ENCODE measurements at places on chromosomes 12 and 14.

DNA sequence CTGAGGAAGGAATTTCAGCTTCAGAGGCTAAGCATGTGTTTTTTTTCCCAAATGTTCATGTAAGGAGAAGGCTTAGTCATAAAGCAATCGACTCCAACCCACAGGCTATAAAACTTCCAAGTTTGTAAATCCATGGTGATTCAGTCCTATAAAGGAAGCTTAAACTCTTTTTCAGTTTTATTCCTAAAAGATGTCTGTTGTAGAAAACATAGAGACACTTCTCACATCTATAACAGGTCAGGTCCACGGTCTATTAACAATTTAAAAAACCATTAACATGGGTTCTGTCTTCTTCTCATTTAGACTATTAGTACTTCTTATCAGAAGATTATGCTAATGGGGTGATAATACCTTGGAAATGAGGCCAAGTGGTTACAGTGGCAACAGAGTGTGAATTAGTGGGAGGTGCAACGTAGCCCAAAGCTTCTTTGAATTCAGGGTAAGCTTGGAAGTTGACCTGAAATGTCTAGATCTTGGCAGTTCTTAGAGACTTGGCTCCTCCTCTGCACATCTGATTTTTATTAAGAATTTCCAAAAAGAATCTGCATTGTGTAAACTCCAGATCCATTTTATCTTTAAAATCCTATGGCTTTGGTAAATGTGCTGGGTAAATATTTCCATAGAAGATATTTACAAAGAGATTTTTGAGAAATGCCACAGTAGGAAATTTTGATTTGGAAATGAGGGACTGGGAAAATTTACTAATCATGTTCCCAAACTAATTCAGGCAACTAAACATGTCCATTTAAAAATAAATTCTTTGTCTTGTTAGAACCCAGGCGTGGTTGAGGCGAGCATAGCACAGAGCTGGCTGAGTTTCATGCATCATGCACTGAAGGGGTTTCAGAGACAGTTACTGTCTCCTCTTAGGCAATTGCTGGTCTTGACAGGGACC lies 86.4 kb downstream of the EML1 start:
- no peak for DNase-seq

GRCh38 chr14:68405961-68406360 lies 386.9 kb downstream of the ZFP36L1 start:
- no peak for DNase-seq

DNA sequence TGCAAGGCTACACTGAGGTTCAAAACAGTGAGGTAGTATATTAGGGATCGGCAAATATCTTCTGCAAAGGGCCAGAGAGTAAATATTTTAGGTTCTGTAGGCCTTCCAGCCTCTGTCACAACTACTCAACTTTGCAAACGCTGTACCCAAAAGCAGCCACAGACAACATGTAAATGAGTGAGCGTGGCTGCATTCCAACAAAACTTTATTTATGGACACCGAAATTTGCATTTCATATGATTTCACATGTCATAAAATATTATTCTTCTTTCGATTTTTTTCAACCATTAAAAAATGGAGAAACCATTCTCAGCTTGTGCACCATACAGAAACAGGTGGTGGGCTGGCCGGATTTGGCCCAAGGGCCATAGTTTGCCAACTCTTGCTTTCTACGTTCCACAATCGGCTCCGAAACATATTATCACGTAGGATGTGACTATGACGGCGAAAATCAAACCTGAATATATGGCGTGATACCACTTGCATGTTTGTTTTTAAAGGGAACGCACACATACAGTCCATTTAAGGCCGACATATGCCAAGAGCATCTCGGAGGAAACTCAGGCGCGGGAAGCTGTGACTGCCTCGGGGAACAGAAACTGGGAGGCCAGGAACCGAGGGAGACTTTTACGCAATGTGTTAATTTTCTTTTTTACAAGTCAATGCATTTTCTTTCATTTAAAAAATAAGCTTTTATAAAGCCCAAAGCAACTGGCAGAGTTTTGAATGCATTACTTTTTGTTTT lies 7.1 kb downstream of the NCOR2 start:
- DNase-seq = no peak

DNA sequence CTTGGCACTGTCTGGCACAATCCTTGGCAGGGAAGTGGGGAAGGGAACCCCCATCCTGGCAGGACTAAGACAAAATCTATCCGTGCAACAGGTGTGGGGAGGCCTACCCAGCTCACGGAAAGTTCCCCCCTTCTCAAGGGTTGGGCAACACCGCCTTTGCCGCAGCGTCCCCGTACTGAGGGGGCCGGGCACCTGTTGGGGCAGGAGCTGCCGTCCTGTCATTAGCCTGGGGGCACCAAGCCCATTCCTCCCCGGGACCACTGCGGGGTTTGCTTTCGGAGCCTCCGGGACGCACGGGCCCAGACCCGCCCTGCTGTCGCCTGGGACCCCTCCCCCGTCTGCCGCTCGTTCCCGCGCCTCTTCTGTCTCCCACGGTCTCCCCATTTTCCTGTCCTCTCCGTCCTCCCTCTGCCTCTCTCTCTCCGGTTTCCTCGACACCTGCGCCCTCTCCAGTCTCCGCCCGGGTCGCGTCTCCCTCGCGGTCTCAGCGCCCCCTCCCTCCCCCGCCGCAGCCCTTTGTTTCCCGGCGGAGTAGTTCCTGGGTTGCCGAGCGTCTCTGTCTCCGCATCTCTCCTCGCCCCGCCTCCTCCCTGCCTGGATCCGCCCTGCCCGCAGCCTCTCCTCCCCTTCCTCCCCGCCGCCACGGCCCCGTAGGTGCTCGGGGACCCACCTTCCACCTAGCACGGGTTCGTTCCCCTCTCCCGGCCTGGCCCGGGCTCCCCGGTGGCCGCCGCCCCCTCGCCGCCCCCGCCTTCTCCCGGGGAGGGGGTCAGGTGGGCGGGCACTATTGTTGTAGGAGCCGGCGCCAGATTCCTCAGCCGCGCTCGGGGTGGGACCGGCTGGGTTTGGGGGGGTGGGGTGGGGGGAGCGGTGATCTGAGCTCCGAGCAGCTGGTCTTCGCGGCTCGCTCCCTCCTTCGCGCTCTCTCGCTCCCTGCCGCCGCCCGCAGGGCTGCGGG lies at the start of gene CACNB3:
CACNB3 (plus strand) TSS at position 624 of the 958 bp plus-strand sequence. CDS start 434 bp downstream, outside the sequence.
- DNase-seq = peak; percentile 77

- DNase-seq = no peak
Observed at GRCh38 chr12:93010461-93010860, 81.4 kb upstream of the EEA1 start.

- DNase-seq = no peak
Observed at GRCh38 chr12:88624911-88625310, 44.6 kb upstream of the KITLG start.

DNA sequence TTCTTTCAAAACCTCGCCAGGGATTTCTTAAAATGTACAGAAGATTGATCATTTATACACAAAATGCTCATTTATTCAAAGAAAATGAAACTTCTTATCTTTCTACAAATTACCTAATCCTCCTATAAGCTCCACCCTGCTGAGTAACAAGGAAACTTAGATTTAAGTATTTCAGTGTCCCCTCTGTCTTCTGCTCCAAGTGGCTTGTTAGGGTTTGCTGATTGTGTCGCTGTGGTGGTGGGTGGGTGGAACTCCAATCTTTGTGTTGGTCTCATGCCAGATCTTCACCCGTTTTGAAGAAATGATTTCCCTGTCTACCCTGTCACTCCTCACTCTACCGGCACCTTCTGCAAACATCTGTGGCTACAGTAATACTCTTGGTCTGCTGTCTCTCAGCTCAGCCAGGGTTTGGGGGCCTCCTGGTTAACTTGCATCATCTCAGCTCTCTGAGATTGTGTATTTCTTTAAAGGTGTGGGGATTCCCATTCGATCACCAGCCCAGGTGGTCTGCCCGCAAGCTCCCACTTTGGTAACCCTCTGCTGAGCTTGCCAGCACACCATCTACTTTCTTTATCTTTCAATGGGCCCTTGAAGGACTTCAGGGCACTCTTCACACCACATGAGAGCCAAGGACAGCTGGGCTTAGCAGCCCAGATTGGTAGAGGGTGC lies 73.8 kb downstream of the DRAM1 start:
- no peak for DNase-seq

DNA sequence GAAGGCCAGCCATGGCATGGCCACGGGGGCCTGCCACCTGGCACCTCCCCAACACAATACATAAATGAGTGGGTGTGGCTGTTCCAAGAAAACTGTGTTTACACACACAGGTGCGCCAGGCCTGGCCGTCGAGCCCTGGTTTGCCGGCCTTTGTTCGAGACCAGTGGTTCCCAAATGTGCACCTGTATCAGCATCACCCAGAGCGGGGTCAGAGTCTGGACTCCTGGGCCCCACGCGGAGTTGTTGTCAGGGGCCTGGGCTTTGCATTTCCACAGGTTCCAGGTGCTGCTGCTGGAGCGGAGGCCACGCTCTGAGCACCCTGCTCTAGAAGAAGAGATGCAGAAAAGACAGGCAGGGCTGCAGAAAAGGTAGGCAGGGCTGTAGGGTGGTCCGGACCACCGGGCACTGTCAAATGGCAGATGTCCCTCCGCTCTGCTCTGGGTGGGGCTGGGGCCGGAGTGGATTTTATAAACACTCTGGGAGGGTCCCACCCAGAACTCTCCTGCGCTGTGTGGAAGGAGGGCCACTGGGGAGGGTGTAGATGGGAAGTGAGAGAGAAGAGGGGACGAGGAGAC lies 4.2 kb upstream of the ASPG start:
- DNase-seq = no peak

DNA sequence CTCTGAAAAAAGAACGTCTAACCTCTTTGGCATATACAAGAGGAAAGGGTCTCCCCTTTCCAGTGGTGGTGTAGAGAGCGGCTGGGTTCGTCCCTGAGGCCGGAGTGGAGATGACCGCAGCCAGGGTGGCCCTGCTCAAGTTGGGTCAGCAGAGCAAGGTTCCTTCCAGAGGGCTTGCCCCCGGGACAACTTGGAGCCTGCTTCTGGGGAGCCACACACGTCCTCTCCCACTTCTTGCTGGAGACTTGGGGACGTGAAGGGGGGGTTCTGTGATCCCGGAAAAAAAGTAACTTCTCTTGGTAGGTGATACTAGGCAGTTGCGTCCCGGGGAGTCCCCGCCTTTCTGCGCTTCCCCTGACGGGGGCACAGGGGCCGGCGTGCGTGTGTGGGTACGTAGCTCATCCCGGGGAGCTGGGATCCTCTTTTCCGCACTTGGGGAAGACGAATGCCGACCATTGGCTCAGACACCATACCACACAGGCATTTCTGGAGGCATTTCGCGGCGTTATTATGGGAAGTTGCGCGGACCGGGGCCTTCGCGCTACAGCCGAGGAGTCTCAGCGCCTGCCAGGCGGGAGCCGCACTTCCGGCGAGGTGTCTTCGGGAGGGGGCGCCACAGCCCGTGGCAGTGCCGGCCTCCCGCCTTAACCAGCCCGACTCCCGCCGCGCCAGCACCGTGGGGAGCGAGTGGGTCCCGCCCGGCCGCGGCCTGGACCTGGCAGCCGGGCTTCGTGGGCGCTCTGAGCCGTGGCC lies 14.8 kb upstream of the PAX9 start:
- no peak for DNase-seq

DNA sequence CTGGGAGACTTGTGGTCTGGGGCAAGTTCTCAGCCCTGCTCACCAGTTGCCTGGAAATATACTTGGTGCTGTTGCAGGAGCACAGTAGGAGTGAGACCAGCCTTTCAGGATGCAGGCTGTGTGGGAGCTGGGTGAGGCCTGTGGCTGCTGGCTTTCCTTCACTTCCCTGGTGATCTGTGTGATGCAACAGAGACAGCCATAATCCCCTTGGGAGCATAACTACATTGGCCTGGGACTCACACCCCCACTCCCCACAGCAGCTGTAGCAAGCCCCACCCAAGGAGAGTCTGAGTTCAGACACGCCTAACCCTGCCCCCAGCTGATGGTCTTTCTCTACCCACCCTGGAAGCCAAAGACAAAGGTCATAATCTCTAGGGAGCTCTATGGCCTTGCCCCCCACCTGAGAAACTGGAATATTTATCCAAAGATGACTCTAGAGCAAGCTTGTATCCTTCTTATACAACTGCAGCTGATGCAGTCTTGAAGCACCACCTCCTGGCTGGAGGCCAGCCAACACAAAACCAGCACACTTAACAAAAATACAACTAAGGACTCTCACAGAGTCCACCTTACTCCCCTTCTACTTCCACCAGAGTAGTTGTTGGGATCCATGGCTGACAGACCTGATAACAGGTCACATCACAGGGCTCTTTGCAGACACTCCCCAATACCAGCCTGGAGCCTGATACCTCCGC lies 190.4 kb upstream of the CPNE8 start:
- no peak for DNase-seq

DNA sequence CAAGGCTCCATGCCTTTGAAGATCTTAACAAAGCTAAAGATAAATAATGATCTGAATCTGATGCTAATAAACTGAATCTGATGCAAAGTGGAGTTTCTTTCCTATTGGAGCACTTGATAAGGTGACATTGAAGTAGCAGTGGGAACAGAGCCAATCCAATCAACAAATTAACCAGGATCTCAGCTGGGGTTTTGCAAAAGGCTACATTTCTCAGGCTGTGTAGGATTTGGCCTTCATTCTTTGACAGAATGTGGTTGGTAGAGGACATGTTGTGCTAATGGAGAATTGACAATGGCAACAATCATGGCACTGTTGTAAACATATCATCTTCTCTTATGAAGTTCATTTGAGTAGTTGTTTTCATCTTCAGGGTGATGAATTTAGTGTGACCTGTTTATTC lies 164.9 kb downstream of the CCDC91 start:
- DNase-seq = no peak
